ENCODE measurements at places on chromosomes 13 and 19. TPM values are rescaled to one million over a fixed set of nuclear protein-coding genes. Genes with fewer than 3 reads are reported as not detected.

GRIN2D gene
- 0.40 TPM for total RNA-seq

CDX2 gene
- not detected for total RNA-seq

PROZ gene
- not detected for total RNA-seq

IRGC gene
- total RNA-seq = not detected

SRRM5 gene
- total RNA-seq = not detected

ZNF665 gene
- 2.4 TPM for total RNA-seq

KRTDAP gene
- total RNA-seq = not detected

PEG3 gene
- 0.79 TPM for total RNA-seq

ZNF101 gene
- 11.0 TPM for total RNA-seq

ZNF491 gene
- 0.86 TPM for total RNA-seq

ZNF493 gene
- 21.6 TPM for total RNA-seq

CCDC159 gene
- 8.2 TPM for total RNA-seq

SLITRK6 gene
- total RNA-seq = not detected

ATP4B gene
- 0.07 TPM for total RNA-seq

TGFB1 gene
- total RNA-seq = 18.2 TPM

ZNF837 gene
- 1.8 TPM for total RNA-seq

LILRB2 gene
- total RNA-seq = not detected

SEMA6B gene
- 107 TPM for total RNA-seq

ZNF541 gene
- total RNA-seq = not detected

BCL2L12 gene
- 11.4 TPM for total RNA-seq

PSG3 gene
- not detected for total RNA-seq

ADGRE1 gene
- total RNA-seq = not detected

PROSER3 gene
- total RNA-seq = 3.3 TPM

MATK gene
- under 0.01 TPM for total RNA-seq
